Stimulated activated CD8-positive, alpha-beta memory T cell treated with anti-CD3 and anti-CD28 coated beads, Interleukin-4, amount 100 ng/mL, for 4 hours (primary cell): ENCODE measurements at places on chromosomes 7 and 10.

GRCh38 chr7:39624442-39624807, 1.1 kb downstream of the RALA start:
- no peak for DNase-seq

DNA sequence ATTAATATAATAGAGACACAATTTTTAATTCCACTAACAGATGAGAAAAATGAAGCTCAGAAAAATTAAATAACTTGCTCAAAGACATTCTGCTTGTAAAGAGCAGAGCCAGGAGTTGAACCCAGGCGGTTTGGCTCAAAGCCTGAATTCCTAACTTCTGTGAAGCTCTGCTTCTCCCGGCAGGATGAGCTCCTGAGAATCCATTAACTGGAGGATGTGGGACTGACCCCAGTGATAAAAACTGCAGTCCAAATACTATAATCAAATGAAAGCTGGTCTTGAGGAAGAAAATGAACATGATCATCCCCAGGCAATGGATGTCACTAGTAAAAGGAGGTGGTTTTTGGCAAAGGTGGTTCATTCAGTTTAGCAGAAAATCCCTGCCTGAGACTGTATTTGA, 898.2 kb downstream of the CCSER2 start:
- DNase-seq = no peak

DNA sequence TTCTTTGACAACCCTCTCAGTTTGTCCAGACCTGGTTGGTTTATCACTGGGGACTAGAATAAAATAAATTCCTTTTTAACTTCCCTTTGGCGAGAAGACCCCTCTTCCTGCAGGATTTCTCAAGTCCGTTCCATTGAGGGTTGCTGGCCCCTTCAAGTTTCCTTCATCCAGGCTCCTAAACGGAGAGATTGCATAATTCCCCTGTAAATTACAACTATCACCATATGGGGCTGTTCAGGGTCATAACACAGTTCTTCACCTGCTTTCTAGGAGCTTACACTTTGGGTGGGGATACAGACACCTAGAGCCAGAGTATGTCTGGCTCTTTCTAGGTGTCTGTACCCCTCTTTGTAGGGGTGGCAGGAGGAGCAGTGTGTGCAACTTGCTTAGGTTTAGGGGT, 3.3 kb upstream of the COPS6 start:
- DNase-seq = no peak

GRCh38 chr7:150435390-150436073, 14.9 kb upstream of the GIMAP8 start:
- no peak for DNase-seq

GRCh38 chr10:100886091-100886490, 26.7 kb upstream of the SLF2 start:
- no peak for DNase-seq
